Stimulated activated CD8-positive, alpha-beta memory T cell treated with anti-CD3 and anti-CD28 coated beads, Interleukin-7, amount 100 ng/mL, for 24 hours (primary cell): ENCODE measurements at places on chromosomes 12 and 14.
A peak's percentile ranks its signal among the peaks of the same experiment; 100 is the strongest.

- no peak for DNase-seq
Observed at GRCh38 chr12:53991077-53991460, 6.1 kb downstream of the HOXC10 start.

DNA sequence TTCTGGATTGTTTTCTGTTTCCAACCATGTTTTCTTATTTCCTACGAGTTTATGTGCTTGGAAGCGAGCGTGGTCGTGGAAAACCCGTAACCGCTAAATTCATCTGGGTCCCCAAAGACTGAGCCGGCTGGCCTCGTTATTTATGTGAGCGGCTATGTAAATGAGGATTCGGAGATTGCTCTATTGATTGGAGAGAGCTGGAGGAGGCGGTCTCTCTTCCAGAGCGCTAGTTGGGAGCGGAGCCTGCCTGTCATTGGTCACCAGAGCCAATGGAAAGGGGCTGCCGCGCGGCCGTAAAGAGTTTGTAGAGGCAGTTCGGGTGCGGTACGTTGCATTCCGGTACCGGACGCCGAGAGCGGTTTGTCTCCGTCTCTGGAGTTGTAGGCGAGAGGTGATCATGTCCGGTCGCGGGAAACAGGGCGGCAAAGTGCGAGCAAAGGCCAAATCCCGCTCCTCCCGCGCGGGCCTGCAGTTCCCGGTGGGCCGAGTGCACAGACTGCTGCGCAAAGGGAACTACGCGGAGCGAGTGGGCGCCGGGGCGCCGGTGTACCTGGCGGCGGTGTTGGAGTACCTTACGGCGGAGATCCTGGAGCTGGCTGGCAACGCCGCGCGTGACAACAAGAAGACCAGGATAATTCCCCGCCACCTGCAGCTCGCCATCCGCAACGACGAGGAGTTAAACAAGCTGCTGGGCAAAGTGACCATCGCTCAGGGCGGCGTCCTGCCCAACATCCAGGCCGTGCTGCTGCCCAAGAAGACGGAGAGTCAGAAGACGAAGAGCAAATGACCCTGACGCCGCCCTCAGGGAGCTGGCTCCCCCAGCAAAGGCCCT is 29.0 kb downstream of the WBP11 start:
- peak; percentile 65 for DNase-seq

- no peak for DNase-seq
Observed at GRCh38 chr14:92556863-92557543, 43.4 kb downstream of the RIN3 start.

DNA sequence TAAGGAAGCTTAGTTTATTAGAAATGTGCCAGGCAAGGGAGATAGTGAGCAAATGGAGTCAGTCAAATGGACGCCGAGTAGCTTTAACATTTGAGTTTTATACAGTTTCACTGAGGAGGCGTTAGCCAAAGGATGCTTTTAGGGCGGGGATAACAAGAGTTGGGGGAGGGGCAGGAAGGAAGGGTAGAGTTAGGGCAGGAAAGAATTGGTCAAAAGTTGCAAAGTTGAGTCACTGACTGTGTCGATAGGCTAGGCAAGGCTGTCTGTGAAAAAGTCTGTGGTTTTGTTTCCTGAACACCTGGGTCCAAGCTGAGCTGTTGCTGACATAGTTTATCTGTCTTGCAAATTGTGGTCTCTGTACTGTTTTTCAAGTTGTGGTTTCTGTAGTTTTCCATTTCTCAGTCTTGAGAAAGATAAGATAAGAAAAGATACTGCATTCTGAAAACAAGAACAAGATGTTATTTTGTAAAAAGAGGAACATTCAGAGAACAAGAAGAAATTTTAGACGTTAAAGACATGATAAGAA is 62.6 kb upstream of the RESF1 start:
- DNase-seq = peak; percentile 63

DNA sequence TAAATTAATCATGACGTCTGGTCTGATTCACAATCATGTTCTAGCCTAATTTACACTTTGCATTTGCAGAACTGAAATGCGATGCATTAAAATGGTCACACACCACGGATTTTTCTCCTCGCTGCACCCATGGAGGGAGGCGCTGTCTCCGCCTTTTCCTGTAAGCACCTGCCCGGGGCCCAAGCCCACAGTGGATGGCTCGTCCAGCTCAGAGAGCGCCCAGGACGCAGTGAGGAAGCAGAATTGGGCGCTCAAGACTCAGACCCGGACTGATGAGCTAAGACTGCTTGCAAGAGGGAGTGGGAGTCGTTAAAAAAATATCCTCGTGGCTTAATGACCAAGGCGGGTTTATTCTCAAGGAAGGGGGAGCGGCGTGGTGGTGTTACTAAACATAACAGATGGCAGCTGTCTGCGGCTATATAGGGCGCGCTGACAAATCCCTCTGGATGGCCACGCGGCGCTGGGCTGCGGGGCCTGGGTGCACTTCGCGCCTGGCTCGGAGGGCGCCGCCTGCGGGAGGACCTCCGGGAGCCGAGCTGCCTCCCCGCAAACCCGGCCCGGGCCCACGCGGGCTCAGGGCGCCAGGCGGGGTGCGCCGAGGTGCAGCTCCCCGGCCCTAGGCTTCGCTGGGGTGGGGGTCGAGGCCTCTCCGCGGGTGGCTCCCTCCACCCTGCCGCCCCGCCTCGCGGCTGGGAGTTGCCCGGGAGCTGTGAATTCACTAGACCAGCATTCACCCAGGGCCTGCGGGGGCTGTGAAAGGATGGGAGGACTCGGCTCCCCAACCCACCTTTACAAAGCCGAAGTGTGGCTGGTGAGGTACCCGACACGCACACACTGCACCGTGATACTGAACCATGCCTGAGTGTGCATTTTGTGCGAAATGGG is 78.7 kb downstream of the PPM1A start:
- no peak for DNase-seq

DNA sequence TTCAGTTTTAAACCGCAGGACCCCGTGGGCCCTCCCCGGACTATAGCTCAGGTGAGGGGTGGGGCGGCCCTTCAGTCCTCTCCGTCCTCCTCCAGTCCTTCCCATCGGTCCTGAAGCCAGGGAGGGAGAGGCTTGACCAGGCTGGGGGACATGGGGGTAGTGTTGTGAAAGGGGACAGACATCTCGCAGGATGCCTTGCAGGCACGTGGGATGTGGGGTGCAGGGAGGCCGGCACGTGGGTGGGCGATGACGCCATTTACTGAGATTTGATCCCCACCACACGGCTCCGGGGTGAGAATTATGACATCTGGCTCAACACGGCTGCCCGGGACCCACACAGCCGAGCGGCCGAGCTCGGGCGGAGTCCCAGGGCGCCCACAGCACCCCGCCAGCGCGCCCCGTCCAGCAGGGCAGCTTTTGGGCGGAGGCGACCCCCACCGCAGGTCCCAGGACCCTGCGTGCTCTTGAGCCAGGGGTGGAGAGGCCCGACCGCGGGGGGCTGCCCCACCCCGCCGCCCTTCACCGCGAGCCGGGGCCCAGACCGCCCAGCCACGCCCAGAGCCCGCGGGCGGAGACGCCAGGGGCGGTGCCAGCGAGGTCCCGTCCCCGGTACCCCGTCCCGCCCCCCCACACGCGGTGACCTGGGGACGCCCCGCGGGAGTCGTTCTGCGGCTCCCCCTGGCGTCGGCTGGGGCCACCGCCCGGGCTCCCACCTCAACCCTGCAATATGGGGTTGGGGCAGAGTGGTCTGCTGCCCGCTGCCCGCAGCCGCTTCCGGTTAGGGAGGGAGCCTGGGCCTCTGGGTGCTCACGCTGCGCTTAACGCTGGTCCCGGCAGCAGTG is 3.3 kb upstream of the EXOC3L4 start:
- DNase-seq = peak; percentile 50

- DNase-seq = no peak
Observed at GRCh38 chr12:13599176-13599575, 382.2 kb downstream of the GRIN2B start.

DNA sequence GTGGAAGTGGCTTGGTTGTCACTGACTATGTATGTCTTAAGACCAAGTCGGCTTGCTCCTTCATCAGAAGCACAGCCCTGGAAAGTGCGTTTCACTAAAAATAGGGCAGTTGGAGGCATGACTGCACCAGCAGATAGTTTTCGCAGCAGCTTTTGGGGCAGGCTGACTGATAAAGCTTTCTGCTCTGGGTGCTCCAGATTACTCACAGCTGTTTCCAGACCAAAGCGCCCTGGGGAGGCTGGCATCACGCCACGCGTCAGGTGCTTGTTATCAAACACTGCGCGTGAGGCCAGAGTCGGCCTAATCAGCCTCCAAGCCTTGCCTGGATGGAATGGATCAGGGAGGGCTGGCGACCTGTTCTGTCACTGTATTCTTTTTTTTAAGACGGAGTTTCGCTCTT is 13.3 kb upstream of the LRRC10 start:
- DNase-seq = no peak

- no peak for DNase-seq
Observed at GRCh38 chr12:70809887-70810286, 110.7 kb downstream of the PTPRR start.
